ENCODE measurements at places on chromosomes 2 and 18. TPM values are rescaled to one million over a fixed set of nuclear protein-coding genes. Genes with fewer than 3 reads are reported as not detected.
A peak's percentile ranks its signal among the peaks of the same experiment; 100 is the strongest.

DNA sequence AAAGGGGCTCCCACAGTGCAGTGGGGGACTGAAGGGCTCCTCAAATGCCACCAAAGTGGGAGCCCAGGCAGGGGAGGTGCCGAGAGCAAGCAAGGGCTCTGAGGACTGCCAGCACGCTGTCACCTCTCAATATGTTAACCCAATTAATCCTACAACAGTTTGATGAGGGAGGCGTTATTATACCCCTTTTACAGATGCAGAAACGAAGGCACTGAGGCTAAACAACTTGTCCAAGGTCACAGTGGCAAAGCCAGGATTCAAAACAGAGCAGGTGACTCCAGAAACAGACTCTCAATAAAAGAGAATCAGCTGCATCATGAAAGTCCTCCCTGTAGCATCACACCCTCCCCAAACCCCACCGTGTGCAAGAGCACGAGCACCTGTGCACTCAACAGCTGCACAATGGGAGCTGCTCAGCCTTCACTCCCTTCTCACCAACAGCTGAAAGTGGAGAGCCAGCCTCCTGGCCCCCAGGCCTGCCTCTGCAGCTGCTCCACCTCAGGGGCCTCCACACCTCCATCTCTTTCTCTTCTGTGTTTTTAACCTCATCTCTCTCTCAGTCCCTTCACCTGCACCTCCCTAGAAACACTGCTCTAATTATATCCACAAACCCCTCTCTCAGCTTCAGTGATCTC is 8.1 kb downstream of the NPC1 start:
- no peak for DNase-seq

- DNase-seq, result no peak
Measured at GRCh38 chr2:216632952-216633615, at the start of gene IGFBP2. Gene IGFBP2, plus strand, starts transcription at chr2:216633420. Its CDS starts 104 bp downstream, at chr2:216633524.

CXCR1 gene
- not detected for total RNA-seq

DNA sequence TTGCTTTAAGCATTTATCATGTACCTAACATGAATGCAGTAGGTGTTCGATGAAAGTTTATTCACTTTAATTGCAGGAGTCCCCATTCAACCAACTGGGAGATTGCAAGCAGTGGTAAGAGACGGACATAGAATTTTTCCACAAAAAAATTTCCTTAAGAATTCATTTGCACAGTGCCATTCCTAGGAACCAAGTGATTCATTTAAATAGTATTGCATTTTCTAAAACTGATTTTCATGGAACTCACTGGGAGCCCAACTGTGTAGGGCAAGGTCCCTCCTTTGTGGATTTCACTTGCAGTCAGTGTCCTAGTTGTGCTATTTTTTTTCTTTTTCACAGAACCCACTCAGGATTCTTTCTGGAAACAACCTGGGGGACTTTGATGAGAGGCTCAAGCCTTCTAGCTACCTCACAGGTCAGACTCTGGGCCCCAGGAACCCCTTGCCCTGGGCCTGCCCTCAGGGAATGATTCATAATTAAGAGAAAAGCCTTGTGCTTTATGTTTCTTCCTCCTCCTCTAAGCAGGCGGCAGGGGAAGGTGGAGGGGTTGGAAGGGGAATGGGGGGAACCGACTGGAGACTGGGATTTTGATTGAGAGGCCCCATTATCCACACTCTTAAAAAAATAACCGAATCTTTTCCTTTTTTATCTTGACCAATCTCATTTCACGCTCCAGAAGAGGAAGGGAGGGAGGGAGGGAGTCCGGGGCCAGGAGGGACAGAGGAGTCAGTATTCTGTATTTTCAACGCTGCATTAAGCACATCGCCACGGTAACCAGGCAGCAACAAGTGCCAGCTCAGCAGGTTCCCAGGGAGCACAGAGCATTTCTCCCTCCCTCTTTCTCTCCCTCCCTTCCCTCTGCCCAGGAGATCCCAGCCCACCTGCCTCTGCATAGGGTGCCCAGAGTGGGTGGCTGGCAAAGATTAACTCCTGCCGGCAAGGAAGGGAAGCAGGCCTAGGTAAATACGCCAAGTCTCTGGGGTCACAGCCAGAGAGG is 51.8 kb downstream of the PSD4 start:
- no peak for DNase-seq

- DNase-seq, result no peak
Measured at GRCh38 chr2:189601043-189601442, 20.5 kb upstream of the SLC40A1 start.

NUP35 gene
- not detected for total RNA-seq

DNA sequence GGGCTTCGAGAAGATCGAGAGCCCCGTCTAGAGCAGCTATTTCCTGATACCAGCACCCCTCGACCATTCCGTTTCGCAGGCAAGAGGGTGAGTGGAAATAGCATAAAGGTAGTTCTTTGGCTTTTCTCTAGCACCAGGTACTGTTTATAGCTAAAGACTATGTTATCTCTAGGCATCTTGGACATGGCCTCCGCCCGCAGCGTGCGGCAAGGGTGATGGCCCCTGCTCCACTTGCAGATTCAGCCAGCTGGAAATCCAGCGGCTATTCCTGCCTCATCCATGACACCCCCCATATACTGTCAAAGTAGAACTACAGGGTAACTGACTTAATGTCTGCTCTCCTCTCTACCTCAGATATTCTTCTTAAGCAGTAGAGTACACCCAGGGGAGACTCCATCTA is 3.3 kb downstream of the AGBL5 start:
- no peak for DNase-seq

GRCh38 chr2:8376603-8377410 is 305.0 kb upstream of the ID2 start:
- DNase-seq, result no peak

GRCh38 chr2:240818293-240819125 is 1.5 kb downstream of the KIF1A start:
- DNase-seq, result no peak

DNA sequence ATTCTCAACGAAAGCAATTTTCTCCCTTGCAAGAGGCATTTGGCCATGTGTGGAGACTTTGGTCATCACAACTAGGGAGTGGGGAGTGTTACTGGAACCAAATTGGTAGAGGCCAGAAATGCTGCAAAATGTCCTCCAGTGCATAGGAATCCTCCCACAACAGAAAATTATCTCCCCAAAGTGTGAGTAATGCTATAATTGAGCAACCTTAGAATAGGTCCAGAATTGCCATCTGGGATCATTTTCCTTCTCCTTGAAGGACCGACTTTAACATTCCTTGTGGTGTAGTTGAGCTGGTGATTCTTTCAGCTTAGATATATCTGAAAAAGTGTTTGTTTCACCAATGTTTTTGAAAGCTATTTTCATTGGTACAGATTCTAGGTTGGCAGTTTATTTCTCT is 111.2 kb upstream of the SMIM21 start:
- no peak for DNase-seq

DNA sequence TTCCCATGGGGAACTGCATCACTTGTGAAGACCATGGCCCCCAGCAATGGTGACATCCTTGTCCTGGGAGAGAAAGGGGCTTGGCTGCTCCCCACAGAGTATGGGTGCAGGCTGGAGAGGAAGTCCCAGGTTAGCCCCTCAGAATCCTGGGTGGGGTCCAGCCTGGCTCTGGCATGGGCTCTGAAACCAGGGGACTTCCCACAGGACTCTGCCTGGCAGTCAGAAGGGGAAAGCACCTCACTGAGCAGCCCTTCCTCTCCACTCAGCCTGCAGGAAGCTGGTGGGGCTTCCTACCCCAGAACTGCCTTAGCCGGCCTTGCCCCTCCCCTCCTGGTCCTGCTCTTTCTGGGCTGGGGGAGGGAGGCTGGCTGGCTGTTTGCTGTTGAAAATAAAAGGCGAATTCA is 3.7 kb downstream of the NEURL3 start:
- DNase-seq, result peak; percentile 58

DNA sequence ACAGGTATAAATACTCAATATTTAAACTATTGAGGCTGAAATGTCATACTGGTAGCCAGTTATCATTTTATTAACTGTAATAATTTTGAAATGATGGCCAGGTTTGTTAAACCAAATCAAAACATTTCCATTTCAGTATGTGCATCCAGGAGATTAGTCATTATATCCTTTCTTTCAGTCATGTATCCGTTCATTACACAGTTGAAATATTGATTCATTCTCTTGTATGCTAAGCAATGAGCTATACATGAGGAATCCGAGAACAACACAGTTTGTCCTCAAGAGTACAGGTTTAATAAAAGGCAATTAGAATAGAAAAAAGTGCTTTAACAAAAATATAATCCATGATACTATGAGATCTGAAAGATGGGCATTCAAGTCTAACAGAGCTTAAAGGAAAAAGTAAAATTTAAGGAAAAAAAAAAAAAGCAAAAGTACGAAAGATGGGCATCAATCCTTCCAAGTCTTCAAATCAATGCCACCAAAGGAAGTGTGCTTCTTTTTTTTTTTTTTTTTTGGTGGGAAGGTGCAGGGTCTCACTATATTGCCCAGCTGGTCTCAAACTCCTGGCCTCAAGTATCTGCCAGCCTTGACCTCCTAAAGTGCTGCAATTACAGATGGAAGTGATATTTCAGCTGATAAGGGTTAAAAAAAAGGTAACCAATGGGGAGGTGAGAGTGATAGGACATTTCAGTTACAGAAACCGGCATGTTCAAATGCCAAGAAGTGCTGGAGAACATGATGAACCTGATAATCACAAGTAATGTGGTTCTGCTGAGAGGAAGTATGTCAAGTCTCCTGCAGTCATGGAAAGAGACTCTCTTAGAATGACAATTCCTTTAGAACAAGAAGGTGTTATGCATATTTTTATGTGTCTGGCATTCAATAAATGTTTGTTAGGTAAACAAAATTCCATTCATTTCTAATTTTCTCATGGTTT is 35.8 kb downstream of the PUM2 start:
- no peak for DNase-seq

RNU2-63P gene
- not detected for total RNA-seq

- no peak for DNase-seq
Measured at GRCh38 chr2:206867006-206867405, 72.3 kb upstream of the CPO start.

SLC5A6 gene
- total RNA-seq, result 85.7 TPM

DNA sequence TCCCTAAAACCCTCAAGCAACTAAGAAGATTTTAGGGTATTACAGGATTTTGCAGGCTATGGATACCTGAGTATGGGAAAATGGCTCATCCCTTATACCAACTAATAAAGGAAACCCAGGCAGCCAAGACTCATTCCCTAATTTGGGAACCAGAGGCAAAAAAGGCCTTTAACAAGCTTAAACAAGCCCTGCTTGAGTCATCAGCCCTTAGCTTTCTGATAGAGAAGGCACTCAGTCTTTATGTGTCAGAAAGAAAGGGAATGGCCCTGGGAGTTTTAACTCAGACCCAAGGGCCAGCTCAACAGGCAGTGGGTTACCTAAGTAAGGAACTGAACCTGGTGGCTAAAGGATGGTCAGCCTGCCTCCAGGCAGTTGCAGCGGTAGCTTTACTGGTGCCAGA is 96.9 kb upstream of the RMP24 start:
- DNase-seq, result no peak

DNA sequence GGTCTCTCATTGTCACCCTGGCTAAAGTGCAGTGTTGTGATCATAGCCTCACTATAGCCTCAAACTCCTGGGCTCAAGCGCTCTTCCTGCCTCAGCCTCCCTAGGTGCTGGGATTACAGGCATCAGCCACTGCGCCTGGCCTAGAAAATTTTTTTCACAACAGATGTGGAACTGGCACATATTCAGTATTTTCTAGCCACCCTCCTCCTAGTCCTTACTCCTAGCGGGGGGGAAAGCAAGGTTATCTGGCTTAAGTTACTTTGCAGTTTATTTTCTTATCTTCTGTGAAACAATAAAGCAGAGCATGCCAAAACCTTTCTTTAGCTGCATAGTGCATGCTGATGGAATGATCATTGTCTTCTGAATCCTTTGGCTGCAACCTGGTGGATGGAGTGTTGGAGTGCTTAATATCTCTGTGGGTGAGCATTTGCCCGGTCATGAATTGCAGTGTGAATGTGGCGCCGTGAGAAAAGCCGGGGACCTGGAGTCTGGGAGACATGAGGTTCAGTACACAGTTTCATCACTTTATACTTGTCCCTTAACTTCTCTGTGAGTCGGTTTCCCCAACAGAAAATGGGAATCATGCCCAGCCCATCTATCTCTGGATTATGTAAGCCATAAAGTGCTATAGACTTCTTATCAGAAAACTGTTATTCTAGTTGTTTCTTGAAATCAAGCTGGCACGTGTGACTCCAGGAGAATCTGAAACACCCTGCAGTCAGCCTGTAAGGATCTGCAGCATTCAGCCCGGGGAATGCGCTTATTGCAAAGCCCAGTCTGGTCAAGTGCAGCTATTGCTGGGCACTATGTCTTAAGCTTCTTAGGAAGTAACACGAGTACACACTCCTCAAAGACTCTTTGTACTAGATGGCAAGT is 38.2 kb upstream of the MAP3K20 start:
- no peak for DNase-seq

GRCh38 chr2:226794196-226794661 is 5.4 kb downstream of the IRS1 start:
- DNase-seq, result no peak

- DNase-seq, result no peak
Measured at GRCh38 chr2:223270548-223270947, 218.6 kb downstream of the KCNE4 start.

ASB18 gene
- total RNA-seq, result not detected

DNA sequence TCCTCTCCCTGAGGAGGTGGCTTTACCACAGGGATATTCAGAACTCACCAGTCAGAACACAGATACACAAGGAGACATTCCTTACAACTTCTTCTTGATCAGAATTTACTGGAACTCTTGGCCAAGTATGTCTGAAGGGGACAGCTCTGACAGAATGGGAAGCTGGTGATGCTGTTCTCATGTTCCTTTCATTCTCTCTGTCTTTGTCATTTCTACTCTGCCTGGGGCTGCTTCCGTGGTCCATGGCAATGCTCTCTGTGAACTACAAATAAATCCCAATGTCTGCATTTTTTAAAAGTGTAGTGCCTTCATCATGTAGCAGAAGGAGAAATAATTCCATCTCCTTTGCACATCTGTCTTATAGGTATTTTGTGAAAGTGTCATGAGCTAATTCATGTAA is 730.3 kb downstream of the CNTNAP5 start:
- DNase-seq, result no peak

DNA sequence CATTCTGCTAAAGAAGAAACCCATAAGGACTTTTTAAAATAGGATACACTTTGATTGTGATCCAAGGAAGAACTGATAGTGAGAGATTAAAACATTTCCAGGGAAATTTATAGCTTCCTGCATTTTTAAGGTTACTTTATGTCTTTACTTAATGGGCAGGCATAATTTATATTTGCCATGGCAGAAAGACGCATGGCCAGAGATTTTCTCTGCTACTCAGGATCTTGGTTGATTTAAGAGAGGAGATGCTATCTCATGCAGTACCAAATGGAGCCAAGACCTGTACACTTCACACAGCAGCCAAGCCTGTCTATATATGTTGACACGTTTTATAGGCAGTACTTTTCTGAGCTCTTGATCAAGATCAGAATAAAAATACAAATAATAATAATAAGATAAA is 60.9 kb upstream of the NT5C1B start:
- no peak for DNase-seq

KYNU gene
- total RNA-seq, result 2.3 TPM

GRCh38 chr18:76938619-76939018 is 116.3 kb downstream of the ZNF236 start:
- DNase-seq, result no peak

ABCG8 gene
- not detected for total RNA-seq

- DNase-seq, result no peak
Measured at GRCh38 chr2:112173646-112174319, 35.6 kb downstream of the FBLN7 start.

GRCh38 chr2:19739256-19739655 is 162.5 kb downstream of the TTC32 start:
- no peak for DNase-seq

RAD51AP2 gene
- total RNA-seq, result not detected

BMP10 gene
- total RNA-seq, result not detected

- no peak for DNase-seq
Measured at GRCh38 chr2:46200861-46201605, 96.2 kb upstream of the EPAS1 start.

All from ascending aorta (tissue), 2 donors.